Chondrocyte (in vitro differentiated cells): ENCODE measurements at places on chromosomes 5 and 9.

GRCh38 chr9:131755541-131756198 is 15.8 kb upstream of the RAPGEF1 start:
- peaks cover 35% of the 10 kb centered on the region for H3K27me3 ChIP-seq
- H3K27ac ChIP-seq = peak overlapping the region; percentile 42
- peaks cover 4% of the 10 kb centered on the region for H3K4me1 ChIP-seq
- H3K36me3 ChIP-seq = no peaks in the 10 kb centered on the region

DNA sequence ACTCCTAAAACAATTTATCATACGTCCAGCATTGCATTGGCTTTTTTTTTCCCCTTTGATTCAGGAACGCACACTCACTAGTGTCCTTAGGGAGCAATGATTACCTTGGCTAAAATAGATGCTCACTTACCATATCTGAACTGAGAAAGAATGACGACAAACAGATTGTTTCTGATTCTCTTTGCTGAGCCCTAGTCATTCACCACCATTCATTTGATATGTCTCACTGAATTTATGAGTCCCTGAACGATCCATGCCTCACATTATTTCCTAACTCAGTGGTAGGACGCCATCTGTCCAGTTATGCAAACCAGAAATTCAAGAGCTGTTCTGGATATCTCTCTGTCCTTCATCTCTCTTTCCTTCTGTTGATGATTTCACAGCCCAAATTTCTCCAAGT is 39.3 kb upstream of the DAB2 start:
- no peak for DNase-seq
- H3K4me3 ChIP-seq = no peak overlapping the region
- no peak overlapping the region for H3K27ac ChIP-seq
- no peaks in the 10 kb centered on the region for H3K27me3 ChIP-seq

DNA sequence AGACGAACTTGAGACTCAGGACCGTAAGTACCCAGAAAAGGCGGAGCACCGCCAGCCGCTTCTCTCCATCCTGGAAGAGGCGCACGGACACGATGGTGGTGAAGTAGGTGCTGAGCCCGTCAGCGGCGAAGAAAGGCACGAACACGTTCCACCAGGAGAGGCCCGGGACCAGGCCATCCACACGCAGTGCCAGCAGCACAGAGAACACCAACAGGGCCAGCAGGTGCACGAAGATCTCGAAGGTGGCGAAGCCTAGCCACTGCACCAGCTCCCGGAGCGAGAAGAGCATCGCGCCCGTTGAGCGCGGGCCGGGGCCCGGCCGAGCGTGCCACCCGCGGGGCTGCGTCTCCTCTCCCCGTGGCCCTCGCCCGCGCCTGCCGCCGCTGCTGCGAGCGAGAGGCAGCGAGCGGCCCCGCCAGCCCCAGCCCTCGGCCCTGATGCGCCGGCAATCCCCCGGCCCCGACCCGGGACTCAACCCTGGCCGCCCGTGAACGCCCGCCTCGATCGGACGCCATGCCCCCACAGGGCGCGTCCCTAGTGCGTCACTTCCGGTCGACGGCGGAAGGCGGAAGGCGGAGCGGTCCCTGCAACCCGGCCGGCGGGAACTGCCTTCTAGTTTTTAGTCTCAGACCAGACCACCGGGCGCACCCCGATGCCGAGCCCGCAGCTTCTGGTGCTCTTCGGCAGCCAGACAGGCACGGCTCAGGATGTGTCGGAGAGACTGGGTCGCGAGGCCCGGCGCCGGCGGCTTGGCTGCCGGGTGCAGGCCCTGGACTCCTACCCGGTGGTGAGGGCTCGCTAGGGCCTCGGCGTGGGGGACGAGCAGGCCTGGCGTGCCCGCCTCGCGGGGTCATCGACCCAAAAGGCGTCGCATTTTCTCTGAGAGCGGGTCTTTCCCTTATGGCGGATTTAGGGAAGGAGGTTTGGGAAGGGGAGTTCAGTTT is at the start of the genes NDOR1 and TMEM203:
Gene NDOR1, plus strand, starts transcription at position 575 of the 944 bp plus-strand sequence. Its CDS starts 78 bp downstream, at position 653.
Gene TMEM203, minus strand, starts transcription at position 523 of the 944 bp plus-strand sequence. Its CDS starts 234 bp downstream, at position 289.
- peaks cover 58% of the 10 kb centered on the region for H3K4me1 ChIP-seq
- peak within 1 kb of the TSS; percentile 90 for H3K27ac ChIP-seq
- no peaks in the 10 kb centered on the region for H3K27me3 ChIP-seq

DNA sequence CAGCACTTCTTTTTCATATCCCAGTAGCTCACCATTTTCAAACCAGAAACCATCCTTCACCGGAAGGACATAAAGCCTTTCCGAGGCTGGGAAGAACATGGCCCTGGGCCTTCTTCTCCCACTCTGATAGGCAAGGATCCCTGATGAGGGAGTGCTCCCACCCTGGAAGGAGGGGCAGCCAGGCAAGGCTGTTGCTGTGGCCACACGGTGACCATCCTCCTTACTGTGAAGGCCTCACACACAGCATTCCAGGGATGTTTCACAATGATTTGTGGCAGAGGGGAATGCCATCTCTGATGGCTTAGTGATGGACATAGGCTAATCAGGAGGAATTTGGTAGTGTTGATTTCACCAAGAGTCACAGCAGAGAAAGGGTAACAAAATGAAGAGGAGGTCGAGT is 130.7 kb downstream of the ADAMTS12 start:
- peaks cover 22% of the 10 kb centered on the region for H3K4me1 ChIP-seq
- H3K27ac ChIP-seq = no peak overlapping the region
- DNase-seq = no peak
- no peaks in the 10 kb centered on the region for H3K36me3 ChIP-seq
- no peak overlapping the region for H3K4me3 ChIP-seq
- no peaks in the 10 kb centered on the region for H3K27me3 ChIP-seq

- H3K27me3 ChIP-seq = no peaks in the 10 kb centered on the region
- peaks cover 2% of the 10 kb centered on the region for H3K4me1 ChIP-seq
- DNase-seq = no peak
- no peak overlapping the region for H3K27ac ChIP-seq
- H3K36me3 ChIP-seq = peaks cover 7% of the 10 kb centered on the region
- H3K4me3 ChIP-seq = no peak overlapping the region
These were observed 7.6 kb upstream of the AHRR start for GRCh38 chr5:313806-314376.

GRCh38 chr9:129320575-129321285 is 142.7 kb upstream of the IER5L start:
- H3K27ac ChIP-seq = peak overlapping the region; percentile 79
- peak overlapping the region; percentile 54 for H3K4me3 ChIP-seq
- H3K4me1 ChIP-seq = peaks cover 87% of the 10 kb centered on the region
- peak; percentile 93 for DNase-seq
- no peaks in the 10 kb centered on the region for H3K36me3 ChIP-seq

GRCh38 chr5:61881821-61882487 is 424.1 kb upstream of the KIF2A start:
- H3K36me3 ChIP-seq = no peaks in the 10 kb centered on the region
- no peak for DNase-seq
- H3K4me1 ChIP-seq = peaks cover 32% of the 10 kb centered on the region
- peak overlapping the region; percentile 94 for H3K27ac ChIP-seq

GRCh38 chr5:127536687-127537086 is 19.2 kb downstream of the PRRC1 start:
- DNase-seq = no peak
- H3K4me3 ChIP-seq = no peak overlapping the region
- peaks cover 51% of the 10 kb centered on the region for H3K36me3 ChIP-seq
- no peaks in the 10 kb centered on the region for H3K27me3 ChIP-seq

- DNase-seq = no peak
These were observed 15.2 kb upstream of the KCNIP1 start for GRCh38 chr5:170488570-170488969.

DNA sequence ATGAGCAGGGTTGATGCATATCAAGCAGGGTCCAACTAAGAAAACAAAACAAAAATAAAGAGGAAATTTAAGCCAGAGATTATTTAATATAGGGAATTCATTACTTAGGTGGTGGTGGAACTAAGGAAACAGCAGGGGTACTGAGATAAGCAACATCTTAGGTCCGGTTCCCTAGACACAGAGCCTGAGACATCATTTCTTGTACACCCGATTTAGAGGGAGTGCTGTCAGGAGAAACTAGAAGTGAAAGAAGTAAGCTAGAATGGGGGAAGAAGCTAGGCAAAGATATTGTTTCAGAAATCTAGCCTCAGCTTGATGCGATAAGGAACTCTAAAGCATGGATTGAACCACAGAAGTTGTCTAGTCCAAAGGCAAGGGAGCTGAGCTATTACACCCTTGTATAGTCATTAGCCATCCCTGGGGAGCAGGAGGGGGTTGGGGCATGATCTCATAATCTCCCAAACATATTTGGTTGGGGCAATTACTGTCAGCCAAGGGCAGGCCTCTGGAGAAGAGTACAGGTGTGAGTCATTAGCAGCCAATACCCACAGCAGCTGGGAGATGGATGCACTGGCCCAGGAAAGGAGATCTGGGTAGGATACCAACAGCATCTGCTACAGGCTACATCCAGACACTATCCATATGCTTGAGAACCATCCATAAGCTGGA is 194.5 kb downstream of the ARL15 start:
- no peaks in the 10 kb centered on the region for H3K27me3 ChIP-seq
- H3K4me1 ChIP-seq = peaks cover 7% of the 10 kb centered on the region
- DNase-seq = no peak
- no peaks in the 10 kb centered on the region for H3K36me3 ChIP-seq

DNA sequence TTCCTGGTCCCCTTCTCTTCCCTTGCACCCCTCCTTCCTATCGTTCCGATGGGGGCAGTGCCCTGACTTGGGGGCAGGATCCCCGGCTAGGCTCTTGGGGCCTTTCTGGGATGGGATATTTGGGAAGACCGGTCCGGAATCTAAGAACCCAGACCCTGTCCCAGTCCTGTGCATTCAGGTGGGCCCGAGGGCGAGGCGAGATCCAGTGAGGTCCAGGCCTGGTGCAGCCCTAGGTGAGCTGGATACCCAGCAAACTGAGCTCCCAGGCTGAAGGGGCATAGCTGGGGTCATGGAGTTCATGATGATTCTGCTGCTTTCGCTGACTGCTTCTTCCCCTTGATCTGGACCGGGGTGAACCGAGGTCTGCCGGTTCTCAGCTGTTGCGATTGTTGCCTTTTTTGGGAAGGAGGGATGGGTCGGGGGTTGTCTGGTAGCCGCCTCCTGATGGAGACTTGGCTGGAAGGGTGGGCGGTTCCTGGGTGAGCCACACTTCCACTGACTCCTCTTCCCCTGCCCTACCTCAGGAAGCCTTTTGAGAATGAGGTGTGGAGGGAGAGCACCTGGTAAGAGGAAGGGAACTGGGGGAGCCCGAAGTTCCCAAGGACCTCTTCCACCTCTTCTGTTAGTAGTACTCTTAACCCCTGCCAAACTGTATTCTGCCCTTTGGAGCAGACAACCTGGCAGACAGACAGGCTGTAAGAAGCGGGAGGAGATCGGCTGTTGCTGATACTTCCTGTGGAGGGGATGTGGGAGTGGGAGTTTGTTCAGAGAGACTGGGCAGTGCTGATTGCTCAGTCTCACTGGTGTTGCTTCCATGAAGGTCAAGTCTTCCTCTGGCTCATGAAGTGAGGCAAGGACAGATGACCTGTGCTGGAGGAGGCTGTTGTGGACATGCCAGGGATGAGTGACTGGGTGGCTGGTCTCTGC is 1.0 kb downstream of the LRRC8A start:
- H3K4me1 ChIP-seq = peaks cover 55% of the 10 kb centered on the region
- peak overlapping the region; percentile 86 for H3K27ac ChIP-seq
- peak overlapping the region; percentile 88 for H3K4me3 ChIP-seq
- H3K36me3 ChIP-seq = peaks cover 2% of the 10 kb centered on the region
- no peak for DNase-seq

- DNase-seq = no peak
- H3K36me3 ChIP-seq = no peaks in the 10 kb centered on the region
- H3K27me3 ChIP-seq = no peaks in the 10 kb centered on the region
- peaks cover 31% of the 10 kb centered on the region for H3K4me1 ChIP-seq
- H3K4me3 ChIP-seq = no peak overlapping the region
These were observed 440.0 kb downstream of the ENC1 start for GRCh38 chr5:74200560-74200959.

GRCh38 chr5:149665416-149666175 is 64.5 kb upstream of the PPARGC1B start:
- DNase-seq = no peak
- H3K4me1 ChIP-seq = peaks cover 14% of the 10 kb centered on the region
- H3K27ac ChIP-seq = peak overlapping the region; percentile 57

- H3K27me3 ChIP-seq = peaks cover 5% of the 10 kb centered on the region
- no peaks in the 10 kb centered on the region for H3K36me3 ChIP-seq
- no peak for DNase-seq
- no peaks in the 10 kb centered on the region for H3K4me1 ChIP-seq
These were observed 35.2 kb upstream of the MIER3 start for GRCh38 chr5:56987171-56987570.

- H3K36me3 ChIP-seq = peaks cover 4% of the 10 kb centered on the region
- peaks cover 4% of the 10 kb centered on the region for H3K27me3 ChIP-seq
- no peak overlapping the region for H3K27ac ChIP-seq
These were observed 117.7 kb downstream of the SLC12A2 start for GRCh38 chr5:128201065-128201926.

GRCh38 chr5:100517301-100517974 is 17.7 kb upstream of the FAM174A start:
- H3K27ac ChIP-seq = no peak overlapping the region
- no peak for DNase-seq
- H3K4me3 ChIP-seq = no peak overlapping the region
- H3K4me1 ChIP-seq = no peaks in the 10 kb centered on the region
- H3K27me3 ChIP-seq = no peaks in the 10 kb centered on the region

DNA sequence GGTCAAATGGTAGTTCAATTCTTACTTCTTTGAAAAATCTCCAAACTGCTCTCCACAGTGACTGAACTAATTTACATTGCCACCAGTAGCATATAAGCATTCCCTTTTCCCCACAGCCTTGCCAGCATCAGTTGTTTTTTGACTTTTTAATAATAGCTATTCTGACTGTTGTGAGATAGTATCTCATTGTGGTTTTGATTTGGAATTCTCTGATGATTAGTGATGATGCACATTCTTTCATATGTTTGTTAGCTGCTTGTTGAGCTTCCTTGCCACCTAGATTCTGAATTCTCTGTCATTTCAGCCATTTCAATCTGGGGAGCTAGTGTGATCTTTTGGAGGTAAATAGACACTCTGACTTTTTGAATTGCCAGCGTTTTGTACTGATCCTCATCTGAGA is 24.0 kb downstream of the CDK20 start:
- no peak overlapping the region for H3K4me3 ChIP-seq
- DNase-seq = no peak
- no peaks in the 10 kb centered on the region for H3K4me1 ChIP-seq
- no peak overlapping the region for H3K27ac ChIP-seq
- H3K27me3 ChIP-seq = peaks cover 26% of the 10 kb centered on the region
